ENCODE measurements at places on chromosomes 12 and 14.

DNA sequence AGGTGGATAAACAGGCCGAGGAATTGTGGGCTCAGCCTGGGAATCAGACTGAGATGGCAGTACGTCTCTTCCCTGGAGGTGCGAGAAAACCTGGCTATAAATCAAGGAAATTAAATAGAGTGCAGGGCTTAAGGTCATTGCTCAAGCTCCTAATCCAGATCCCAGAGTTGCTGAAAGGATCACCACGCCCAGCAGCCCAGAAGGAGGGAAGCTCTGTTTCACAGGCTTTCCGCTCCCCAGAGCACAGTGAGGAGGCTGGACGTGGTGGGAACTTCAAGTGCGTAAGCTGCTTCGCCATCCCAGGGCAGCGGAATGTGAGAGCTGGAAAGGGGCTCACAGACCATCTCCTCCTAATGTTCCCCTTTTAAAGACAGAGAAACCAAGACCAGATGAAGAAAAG, 651.6 kb upstream of the TBX3 start:
- DNase-seq: no peak

DNA sequence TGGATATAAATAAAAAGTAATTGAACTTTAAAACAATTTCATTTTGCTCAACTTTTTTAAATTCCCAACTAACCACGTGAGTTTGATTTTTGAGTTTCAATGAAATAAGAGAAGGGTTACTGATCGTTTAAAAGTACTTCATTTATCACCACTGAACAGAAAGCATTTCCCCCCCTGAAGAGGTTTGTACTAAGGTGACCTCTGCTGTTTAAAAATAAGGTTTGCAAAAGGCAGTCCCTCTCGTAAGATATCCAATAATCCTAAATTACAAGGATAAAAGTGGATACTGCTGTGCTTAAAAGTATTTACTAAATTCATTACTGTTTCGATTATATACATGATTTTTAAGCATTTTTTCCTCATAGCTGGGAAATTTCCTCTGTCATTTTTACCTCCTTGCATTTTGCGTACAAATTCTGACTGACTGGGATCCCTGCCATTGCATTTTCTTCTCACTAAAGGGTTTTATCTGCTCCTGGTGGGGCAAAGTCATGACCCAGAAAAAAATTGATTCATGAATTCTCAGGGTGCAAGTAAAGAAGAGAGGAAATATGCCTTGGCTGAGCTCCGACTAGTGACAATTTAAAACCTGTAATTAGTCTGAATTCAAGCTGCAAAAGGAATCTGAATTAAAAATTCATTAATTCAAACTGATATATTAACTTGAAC, 463.8 kb downstream of the PRKD1 start:
- DNase-seq: no peak

GRCh38 chr14:99803803-99804202, 10.6 kb downstream of the EML1 start:
- DNase-seq: no peak

GRCh38 chr14:56896231-56896630, 86.0 kb upstream of the OTX2 start:
- no peak for DNase-seq

- no peak for DNase-seq
These were observed 167.0 kb upstream of the ALG10B start for GRCh38 chr12:38149395-38150073.

- DNase-seq: no peak
These were observed 70.4 kb upstream of the SFSWAP start for GRCh38 chr12:131640525-131640924.

DNA sequence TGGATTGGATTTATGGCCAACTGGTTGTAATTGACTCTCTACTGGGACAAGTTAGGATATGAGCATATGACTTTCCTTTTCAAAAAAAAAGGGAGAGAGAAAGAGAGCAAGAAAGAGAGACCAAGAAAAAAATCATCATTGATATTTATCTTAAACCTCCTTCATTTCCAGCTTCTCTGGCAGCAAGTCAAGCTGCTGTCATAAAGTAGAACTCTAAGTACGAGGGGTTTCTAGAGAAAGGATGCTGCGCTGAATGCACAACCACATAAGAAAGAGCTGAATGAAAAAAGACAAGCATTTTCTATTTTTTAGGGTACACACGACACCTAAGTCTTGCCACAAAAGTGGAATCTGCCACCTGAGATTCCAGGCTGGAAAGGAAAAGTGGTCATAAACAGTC, 182.6 kb downstream of the SLC25A21 start:
- DNase-seq: no peak

- DNase-seq: no peak
These were observed 19.2 kb downstream of the NR2C1 start for GRCh38 chr12:95054206-95054605.

- no peak for DNase-seq
These were observed 2.2 kb downstream of the SSTR1 start for GRCh38 chr14:38209572-38210557.

DNA sequence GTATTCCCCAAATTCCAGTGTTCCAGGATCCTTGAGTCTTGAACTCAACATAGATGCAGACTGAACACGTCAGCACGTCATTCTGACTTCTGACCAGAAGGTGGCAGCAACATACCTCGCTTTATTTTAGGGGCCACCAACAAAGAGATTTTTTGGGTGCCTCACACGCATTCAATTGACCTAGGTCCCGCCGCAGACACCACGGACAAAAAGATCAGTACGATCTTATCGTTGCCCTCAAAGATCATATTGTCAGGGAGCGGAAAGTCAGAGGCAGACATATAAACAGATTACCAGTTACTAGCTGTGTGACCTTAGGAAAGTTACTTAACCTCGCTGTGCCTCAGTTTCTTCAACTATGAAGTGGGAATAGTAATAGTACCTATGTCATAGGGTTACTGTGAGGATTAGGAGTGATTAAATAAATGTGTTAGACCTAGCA, 6.5 kb upstream of the PRPH start:
- DNase-seq: peak; percentile 64

GRCh38 chr14:105153331-105153731, 15.2 kb downstream of the JAG2 start:
- DNase-seq: no peak

- no peak for DNase-seq
These were observed 105.1 kb upstream of the TMEM260 start for GRCh38 chr14:56474419-56475022.

- no peak for DNase-seq
These were observed 636.5 kb upstream of the TBX3 start for GRCh38 chr12:115320451-115320850.

GRCh38 chr14:71911669-71912068, 20.6 kb upstream of the RGS6 start:
- no peak for DNase-seq

- DNase-seq: no peak
These were observed 193.1 kb upstream of the GSC start for GRCh38 chr14:94963051-94963450.

- no peak for DNase-seq
These were observed 33.8 kb upstream of the ATP2B1 start for GRCh38 chr12:89742337-89743022.

DNA sequence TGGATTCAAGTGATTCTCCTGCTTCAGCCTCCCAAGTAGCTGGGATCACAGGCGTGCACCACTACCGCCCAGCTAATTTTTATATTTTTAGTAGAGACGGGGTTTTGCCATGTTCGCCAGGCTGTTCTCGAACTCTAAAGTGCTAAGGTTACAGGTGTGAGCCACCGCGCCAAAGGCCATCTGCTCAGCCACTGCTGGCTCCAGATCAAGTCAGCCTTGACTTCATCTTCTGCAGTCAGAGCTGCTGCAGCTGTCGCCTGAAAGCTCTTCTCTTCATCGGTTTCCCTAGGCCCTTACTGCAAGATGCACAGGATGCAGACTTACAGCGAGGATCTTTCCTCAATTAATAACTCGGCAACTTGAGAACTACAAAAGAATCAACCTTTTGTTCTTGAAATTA, 66.8 kb downstream of the CLIP1 start:
- DNase-seq: no peak

DNA sequence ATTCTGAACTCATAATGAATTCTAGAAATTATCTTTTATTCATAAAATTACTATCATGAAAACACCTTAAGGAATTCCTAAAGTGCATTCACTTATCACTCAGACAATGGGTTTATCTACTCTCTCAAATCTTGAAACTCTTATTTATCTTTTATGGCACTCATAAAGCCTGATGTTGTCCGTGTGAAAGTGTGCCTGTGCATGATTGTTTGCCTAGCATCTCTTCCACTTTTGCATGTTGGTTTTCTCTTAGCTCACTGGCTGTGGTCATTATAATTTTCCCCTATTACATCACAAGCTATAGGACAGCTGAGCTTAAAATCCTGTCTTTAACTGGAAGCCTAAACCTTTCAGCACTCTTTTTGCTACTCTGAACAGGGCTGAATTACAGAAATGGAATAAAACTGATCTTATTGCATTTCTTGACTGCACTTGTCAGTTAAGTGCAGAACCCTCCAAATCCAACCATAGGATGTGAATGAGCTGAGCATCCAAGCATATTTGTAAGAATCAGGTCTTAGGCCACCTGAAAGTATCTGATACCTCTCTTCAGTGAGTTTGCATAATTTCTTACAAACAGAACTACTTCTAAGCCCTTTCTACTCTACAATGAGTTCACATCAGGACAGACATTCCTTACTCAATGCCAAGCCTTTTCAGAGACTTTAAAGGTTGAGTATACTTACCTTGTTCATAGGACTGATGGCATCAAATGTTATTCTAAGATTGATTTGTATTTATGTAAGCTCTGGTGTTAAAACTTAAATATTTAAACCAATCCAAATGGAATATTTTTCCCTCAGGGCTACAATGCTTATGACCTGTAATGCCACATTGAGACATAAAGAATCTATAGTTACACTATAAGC, 221.2 kb upstream of the KITLG start:
- DNase-seq: no peak

GRCh38 chr12:3116106-3116844, 39.1 kb downstream of the TSPAN9 start:
- DNase-seq: no peak

GRCh38 chr12:50174971-50175715, 8.0 kb upstream of the CERS5 start:
- no peak for DNase-seq

GRCh38 chr12:24919346-24920001, 29.4 kb downstream of the BCAT1 start:
- no peak for DNase-seq

DNA sequence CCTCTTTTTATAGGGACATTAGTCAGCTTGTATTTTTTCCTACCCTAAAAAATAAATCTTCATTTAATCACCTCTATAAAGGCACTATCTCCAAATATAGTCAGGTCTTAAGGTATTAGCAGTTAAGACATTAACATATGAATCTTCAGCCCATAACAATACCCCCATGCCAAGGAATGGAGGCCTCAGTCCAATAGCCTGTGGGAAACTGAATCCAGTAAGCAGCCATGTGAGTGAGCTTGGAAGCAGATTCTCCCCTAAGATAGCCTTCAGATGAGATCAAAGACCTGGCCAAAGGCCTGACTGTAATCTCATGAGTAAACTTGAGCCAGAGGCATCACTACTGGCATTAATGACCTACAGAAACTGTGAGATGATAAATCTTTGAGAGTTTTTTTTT, 232.1 kb upstream of the SYT10 start:
- DNase-seq: no peak

- DNase-seq: no peak
These were observed 64.2 kb downstream of the DNAI7 start for GRCh38 chr12:25130741-25131188.

GRCh38 chr12:95390932-95391331, 83.0 kb upstream of the METAP2 start:
- DNase-seq: no peak
